ENCODE measurements at places on chromosomes 2 and 18.

- DNase-seq = no peak
Observed at GRCh38 chr18:61597316-61597715, 264.1 kb downstream of the CDH20 start.

DNA sequence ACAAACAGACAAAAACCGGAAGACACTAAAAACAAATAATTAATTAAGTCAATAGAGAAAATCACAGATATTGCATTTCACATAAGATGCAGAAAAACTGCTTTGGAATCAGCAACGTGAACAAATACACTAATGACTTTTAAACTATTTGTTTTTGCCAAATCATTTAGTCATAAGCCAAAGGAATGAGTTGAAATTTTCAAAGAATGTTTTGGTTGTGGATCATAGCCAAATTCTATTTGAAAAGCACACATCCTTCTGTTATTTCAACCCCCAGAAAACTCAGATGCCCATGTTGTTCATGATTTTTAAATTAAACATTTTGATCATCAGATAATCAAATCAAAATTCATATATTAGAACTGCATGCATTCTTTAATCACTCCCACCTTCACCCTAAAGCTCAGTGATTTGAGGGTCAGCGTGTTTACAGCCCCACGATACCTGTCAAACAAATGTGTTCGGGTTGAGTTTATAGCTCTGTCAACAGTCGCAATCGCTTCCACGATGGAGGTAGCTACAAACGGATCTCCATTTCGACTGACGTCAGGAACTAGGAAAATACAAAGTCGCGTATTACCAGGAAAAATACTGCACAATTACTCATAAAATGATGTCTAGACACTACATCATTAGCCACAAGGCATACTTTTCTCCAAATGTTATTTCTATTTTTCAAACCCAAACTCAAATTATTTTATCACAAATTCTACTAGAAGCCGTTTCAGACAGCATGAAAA lies 90.2 kb downstream of the PXDN start:
- no peak for DNase-seq

DNA sequence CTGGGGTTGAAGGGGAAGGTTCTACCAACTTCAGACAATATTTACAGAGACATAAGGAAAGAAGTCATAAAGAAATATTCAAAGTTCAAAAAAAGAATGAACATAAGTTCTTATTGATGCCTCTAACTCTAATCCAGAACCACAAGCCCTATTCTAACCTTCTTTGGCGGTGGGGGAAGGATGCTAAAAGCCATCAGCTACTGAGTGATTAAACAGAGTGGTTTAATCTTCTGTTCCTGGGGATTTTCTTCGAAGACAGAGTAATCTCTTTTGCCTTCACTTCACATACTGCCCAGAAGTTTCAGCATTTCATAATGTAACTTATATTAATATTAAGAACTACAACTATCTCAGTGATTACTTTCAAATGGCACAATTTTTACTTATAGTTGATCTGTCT lies 51.2 kb upstream of the TXNDC2 start:
- no peak for DNase-seq

- no peak for DNase-seq
Observed at GRCh38 chr2:149075105-149075504, 36.6 kb downstream of the LYPD6B start.

GRCh38 chr2:161165811-161166210 lies 5.6 kb downstream of the TANK start:
- no peak for DNase-seq

DNA sequence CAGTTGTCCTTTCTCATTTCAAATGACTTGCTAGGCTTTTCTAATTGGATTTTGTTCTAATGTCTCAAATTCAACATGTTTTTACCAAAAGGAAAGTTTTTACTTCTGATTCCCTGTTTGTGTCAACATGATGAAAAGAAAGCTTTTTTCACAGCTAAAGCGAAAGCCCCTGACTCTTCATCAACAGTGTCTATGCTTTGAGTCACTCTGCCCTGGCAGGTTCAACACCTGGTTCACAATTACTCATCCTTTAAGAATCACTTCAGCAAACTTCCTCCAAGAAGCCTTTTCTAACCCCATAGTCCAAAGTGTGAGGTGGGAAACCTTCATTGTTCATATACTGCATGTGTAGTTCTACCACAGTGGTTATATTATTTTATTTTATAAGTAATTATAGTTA lies 7.6 kb upstream of the DSG2 start:
- DNase-seq = no peak

- no peak for DNase-seq
Observed at GRCh38 chr2:9398881-9399780, 24.2 kb downstream of the ITGB1BP1 start.

DNA sequence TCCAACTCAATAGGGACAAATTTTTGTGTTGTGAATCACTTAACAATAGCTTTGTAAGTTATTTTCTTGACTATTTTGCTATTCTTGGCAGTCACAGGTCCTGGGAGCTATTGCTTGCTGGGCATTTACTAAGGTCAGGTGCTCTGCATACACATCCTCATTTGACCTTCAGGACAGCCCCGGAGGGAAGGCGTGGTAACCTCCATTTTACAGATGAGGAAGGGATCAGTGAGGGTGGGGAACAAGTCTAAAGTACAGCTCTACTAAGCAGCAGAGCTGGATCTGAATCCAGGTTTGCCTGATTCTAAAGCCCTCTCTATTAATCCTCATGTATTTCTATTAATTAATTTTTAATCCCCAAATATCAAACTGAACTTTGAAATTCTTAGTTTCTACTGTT lies 58.8 kb downstream of the PTPN2 start:
- DNase-seq = no peak

- peak; percentile 96 for DNase-seq
Observed at GRCh38 chr2:39120771-39121522, at the start of gene SOS1. TSS of gene SOS1 (minus strand) at chr2:39121051. CDS start at chr2:39120422, 629 bp downstream.

- no peak for DNase-seq
Observed at GRCh38 chr2:60410456-60411146, 142.9 kb downstream of the BCL11A start.

GRCh38 chr2:11097038-11097720 lies 58.1 kb upstream of the SLC66A3 start:
- DNase-seq = no peak

DNA sequence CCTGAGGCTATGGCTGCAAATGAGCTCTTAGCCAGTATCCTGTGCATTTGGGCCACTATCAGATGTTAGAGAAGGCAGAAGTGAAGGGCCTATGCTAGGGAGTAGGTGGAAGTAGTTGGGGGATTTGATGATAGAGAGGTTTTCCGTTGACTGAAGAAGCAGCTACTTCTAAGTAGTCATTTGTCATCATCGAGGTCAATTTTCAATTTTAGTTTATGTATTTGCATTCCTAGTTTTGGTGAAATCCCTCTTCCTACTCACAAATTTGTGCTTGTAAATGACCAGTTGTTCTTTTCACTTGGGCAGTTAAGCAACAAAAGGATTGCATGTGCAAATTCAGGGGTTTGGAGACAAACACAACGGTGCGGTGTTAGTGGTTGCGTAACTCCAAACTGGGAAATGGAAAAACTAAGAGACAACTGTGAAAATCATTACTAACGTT lies 48.5 kb upstream of the PELI1 start:
- peak; percentile 16 for DNase-seq

DNA sequence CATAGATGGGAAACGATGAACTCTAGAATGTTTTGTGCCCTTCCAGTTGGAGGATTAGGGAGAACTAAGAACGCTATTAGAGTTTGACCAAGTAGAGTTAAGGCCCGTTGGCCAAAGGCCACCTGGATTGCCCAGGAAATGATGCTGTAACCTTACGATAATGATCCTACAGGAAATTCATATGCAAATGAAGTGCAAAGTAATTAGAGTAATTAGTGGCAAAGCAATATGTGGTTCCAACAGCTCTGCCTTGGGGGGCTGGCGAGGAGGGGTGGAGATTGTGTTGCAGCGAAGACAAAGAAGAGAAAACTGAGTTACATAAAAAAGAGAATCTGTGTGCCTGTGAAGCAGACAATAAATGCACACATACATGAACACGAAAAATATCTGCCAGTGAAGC lies 61.5 kb upstream of the BOD1L2 start:
- no peak for DNase-seq

DNA sequence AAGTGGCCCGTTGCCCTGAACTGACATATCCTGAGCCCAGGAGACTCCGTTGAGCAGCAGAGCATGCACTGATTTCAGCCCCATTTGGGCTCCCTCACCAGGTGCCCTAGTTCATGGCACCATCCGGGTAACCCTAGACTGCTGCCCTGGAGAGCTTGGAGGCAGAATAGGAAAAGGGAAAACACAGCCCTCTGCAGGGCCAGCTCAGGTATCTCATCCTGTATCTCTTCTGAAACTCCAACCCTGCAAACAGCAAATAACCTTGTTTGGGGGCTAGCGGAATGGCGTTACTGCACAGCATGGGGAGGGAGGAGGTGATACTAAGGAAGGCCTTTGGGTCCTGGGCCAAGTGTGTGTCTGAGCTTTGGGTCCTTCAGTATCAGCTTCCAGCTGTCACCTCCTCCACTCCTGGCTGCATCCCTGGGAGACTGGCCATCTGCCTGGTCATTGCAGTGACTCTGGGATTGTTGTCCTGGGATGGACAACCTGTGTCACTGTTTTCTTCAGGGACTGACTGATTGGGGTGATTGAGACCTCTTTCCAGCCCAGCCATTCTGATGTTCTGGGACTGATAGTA lies 233.8 kb upstream of the SKOR2 start:
- DNase-seq = no peak

- DNase-seq = peak; percentile 56
Observed at GRCh38 chr18:35949903-35950627, 22.4 kb upstream of the RMP24 start.

GRCh38 chr18:26656944-26657536 lies 108.7 kb upstream of the KCTD1 start:
- DNase-seq = peak; percentile 6

DNA sequence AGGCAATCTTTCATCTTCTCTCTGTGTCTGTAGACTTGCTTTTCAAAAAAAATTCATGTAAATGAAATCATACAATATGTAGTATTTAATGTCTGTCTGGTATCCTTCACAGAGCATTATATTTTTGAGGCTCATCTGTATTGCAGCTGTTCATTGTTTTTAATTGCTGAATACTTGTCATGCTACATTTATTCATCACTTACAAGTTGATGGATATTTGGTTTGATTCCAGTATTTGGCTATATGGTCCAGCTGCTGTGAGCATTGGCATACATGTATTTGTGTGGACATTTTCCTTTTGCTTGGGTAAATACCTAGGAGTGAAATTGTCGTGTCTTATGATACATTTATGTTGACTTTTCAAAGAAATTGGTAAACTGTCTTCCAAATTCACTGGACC lies 441.4 kb downstream of the DCDC2C start:
- DNase-seq = no peak

DNA sequence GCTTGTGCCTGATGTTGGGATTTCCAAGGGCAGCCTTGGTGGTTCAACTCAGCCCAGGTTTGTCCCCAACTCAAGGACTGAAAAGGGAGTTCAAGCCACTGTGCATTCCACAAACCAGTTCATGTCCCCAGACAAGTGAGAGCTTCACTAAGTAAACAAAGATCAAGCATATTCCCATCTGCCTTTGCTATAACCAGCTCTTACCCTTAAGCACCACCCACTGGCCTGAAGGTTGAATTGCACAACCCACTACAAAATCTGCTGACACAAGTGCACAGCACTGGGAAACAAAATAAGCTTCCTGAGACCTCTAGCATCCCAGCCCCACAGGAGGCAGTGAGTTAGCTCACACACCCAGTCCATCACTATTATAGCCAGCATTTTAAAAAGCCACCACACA lies 516.7 kb downstream of the NR4A2 start:
- peak; percentile 54 for DNase-seq

DNA sequence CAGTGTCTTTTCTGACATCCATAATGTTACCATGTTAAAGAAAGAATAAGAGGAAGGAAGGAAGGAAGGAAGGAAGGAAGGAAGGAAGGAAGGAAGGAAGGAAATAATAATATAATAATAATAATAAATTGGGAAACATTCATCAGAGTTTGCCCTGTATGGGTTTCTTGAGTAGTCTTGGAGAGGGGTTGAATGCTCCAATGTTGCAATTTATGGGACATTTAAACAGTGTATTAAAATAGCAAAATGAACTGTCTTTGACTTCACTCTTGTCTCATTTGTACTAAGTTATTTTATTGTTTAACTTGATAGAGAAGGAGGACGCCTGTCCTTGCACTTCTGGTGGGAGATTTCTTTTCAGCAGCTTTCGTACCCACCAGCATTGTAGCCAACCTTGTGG lies 277.7 kb downstream of the RNF144A start:
- no peak for DNase-seq

GRCh38 chr2:205580212-205580987 lies 101.9 kb upstream of the NRP2 start:
- no peak for DNase-seq

DNA sequence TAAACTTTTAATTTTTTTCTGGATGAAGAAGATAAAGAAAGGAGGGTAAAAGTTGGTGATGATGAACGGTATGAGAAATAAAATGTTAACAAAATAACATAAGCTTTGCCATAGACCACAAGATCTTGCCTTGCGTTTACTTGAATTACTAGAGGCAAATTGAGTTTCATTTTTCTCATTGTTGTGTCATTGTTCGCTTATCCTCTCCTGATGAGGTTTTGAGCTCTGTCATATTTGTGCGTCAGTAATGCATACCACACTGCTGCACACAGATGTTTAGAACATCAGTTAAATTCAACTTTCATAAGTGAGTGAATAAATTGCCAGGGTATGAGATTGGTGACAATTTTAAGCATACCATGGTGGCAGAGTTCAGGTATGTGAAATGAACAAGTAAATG lies 843.6 kb downstream of the SUCLG1 start:
- no peak for DNase-seq

- no peak for DNase-seq
Observed at GRCh38 chr18:48860269-48861180, 90.2 kb downstream of the SMAD7 start.

GRCh38 chr2:70985956-70986355 lies 7.5 kb downstream of the ANKRD53 start:
- no peak for DNase-seq

- DNase-seq = no peak
Observed at GRCh38 chr2:45707661-45708060, 56.2 kb downstream of the PRKCE start.

DNA sequence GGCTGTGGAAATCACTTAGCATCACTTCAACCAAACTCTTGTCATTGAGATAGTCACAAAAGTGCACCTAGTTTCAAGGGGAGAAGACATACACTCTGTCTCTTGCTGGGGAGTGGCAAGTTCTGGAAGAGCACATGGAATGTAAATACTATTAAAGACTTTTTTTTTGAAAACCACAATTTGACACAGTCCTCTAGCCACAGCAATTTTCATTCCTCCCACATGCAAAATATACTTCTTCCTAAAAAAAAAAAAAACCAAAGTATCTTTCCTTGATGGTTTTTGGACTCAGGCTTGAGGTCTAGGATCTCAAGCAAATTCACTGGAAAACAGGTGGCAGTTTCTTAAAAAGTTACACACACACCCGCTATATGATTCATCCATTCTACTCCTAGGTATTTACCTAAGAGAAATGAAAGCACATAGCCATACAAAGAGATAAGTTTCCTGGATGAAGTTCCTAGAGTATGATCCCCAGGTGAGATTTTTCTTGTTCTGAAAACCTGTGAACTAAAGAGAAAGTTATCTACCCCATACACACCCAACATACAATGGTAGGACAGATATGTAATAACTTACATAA lies 295.8 kb downstream of the SP3 start:
- no peak for DNase-seq

Measured in HepG2 (cell line).